ENCODE measurements at places on chromosomes 11 and 22.

DNA sequence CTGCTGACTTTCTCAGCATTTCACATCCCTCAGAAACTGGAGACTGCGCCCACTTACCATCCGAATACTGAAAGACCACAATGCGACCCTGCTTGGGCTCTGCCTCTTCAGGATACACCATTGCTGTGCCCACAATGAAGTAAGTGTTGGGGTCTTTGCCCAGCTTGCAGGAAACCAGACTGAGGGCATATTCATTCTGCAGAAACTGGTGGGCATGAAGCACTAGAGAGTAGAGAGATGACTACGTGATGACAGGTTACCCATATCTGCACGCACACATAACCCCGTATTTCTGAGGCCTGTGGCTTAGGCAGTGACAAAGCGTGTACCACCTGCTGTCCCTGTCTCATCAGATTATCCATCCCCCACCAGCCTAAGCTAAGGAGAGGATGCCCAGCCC lies 14.6 kb upstream of the VWCE start:
- DNase-seq, result no peak

DNA sequence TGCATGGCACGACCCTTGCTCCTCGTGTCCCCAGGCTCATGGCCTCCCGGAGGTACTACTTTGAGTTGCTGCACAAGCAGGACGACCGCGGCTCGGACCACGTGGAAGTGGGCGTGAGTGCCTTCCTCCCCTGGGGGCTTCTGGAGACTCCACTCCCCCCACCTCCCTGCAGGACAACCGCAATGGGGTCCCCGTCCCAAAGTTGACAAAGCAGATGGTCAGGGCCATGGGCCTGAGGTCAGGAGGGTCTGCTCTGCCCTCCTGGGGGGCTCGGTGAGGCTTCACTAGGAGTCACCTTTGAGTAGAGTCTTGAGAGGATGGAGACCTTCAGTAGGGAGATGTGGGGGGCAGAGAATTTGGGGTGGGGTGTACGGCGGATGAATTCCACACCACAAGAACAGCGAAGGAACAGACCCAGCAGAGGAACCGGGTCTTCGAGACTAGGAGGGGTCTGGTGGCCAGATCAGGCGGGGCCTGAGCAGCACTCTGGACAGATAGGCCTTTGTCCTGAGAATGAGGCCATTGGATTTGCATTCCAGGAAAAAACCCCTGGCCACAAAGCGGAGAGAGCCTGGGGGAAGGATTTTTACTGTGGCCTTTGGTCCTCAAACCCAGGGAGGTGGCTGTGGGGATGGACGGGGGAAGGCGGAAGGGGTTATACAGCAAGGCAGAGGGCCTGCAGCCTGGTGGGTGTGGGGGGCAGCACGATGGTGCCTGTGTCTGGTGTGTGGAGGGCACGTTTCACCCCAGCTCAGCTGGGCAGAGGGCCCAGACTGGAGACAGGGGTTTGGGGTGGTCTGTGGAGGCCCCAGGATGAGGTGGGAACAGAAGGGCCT lies 4.6 kb downstream of the B4GALNT4 start:
- no peak for DNase-seq

DNA sequence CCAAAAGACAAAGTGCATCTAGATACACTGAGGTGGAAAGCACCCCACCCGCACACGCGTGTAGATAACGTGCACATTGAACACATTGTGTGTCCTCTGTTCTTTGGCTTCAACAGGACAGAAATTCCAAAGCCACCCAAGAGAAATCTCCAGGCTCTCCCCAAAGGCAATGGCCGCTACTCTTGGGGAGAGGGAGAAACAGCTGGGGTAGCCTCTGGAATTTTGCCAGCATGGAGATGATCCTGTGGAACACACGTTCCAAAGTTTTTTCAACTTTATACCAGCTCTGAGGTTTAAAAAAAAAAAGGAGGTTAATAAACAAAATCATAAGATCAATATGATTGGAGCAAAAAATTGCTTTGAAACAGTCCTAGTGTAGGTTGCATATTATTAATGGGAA lies 63.0 kb upstream of the CD82 start:
- DNase-seq, result no peak

- DNase-seq, result peak; percentile 56
These were observed 56.2 kb upstream of the ARHGAP42 start for GRCh38 chr11:100630898-100631297.

DNA sequence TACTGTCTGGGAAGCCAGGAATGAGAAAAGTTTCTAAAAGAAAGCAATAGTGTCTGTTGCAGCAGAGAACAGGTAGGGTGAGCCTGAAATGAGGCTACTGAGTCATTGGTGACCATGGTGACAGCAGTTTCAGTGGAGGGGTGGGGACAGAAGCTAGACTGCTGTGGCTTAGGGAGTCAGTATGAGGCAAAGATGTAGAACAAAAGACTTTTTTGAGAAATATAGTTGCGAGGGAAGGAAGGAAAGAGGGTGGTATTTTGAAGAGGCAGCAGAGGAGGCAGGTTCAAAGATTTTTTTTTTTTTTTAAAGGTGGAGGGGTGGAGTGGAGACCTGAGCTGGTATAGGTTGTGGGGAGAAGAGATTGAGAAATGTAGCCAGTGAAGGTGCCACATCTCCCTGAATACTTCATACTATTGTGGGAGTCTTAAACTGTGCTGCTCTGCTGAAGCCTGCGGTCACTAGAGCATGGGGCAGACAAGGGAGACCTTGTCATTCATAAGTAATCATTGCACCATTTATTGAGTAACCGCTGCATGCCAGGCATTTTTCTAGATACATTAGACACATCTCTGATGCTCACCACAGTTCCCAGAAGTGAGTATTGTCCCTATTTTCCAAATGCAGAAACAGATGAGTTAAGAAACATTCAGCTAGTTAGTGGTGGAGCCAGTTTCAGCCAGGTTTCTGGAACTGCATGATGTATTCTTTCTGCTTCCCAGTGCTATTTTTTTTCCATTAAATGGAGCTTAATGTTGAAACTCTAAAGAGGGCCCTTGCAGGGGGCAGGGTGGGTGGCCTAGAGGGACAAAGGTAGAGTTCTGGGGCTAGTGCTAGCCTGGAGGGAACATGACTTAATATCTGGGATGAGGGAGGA lies 49.9 kb downstream of the STIM1 start:
- peak; percentile 76 for DNase-seq

DNA sequence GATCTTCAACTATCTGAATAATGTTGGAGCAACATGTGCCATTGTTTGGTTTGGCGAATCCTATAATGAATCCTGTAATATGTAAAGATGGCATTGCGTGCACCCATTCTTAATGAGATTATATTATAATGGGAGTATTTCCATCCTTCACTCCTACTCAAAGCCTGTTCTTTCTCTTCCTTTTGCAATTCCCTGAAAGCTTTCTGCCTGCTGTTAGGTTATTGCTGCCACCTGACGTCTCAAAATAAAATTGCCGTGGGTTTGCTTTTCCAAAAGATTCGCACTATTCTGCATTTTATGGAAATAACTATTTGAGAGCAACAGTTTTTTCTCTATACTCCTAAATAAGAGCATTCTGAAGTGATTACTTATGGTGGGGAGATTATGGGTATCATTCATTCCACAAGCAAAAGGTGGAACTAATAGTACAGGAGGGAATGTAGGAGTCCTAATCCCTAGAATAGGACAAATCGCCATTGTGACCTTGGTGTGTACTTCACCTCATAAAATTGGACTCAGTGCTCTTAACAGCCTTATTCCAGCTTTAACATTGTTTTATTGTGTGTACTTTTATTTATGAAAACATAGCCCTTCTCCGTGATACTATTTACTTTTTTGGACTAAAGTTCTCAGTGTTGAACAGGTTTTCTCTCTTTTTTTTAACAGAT lies 69.6 kb upstream of the ALKBH3 start:
- no peak for DNase-seq

DNA sequence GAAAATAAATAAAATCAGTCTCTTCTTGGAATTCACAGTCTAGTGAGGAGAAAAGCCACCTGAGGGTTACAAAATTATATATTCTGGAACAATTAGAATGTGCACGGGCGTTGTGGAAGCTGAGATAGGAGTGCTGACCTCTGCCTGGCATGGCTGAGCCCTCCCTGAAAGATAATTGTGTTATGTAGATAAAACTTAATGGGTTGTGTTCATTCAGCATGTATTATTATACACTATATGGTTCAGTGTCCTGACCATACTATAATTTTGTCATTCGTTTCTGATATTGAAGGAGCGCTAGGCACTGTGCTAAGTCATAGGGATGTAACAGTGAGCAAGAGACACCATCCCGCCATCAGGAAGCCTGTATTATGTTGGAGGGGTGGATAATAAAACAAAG lies 3.7 kb downstream of the ACAT1 start:
- DNase-seq, result no peak

- DNase-seq, result no peak
These were observed 7.1 kb upstream of the BACE1-AS start for GRCh38 chr11:117284053-117284452.

Measured in IMR-90 (cell line).